ENCODE measurements at places on chromosomes 11 and 22.
A peak's percentile ranks its signal among the peaks of the same experiment; 100 is the strongest.

- DNase-seq, result no peak
Observed at GRCh38 chr11:30919389-30920152, 333.4 kb upstream of the MPPED2 start.

- DNase-seq, result peak; percentile 14
Observed at GRCh38 chr22:38271927-38272372, 860 bp downstream of the TMEM184B start.

DNA sequence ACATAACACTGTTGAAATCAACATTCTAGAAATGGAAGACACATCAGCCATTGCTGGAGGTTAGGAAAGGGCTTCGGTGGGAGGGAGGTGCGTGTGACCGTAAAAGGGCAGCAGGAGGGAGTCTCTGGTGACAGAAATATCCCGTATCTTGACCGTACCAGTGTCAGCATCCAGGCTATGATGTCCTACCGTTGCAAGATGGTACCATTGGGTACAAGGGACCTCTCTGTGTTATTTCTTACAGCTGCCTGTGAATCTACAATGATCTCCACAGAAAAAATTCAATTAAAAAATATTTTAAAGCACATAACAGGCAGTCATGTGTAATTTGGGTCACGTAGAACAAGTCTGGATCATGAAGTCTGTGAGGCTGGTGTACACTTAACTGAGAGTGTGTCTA lies 27.4 kb upstream of the SEPTIN5 start:
- no peak for DNase-seq

GRCh38 chr22:43428521-43428920 lies 16.7 kb downstream of the MPPED1 start:
- no peak for DNase-seq

DNA sequence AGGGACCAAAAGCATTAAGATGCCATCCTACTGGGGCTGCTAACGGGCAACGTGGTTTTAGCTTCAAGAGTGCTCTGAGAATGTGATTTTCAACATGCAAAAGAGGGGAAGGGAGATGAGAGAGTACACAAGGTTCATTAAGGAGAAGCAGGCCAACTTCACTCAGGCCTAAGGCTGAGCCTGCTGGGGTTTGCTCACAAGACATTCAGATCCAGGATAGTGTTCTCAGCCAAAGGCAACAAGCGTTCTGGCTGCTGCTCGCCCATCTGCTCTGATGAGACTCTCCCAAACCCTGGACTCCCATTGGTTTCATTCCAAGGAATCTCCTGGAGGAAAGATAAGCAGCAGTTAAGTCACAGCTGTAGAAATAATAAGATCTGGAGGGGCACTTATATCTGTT lies 23.6 kb upstream of the UPB1 start:
- DNase-seq, result no peak

DNA sequence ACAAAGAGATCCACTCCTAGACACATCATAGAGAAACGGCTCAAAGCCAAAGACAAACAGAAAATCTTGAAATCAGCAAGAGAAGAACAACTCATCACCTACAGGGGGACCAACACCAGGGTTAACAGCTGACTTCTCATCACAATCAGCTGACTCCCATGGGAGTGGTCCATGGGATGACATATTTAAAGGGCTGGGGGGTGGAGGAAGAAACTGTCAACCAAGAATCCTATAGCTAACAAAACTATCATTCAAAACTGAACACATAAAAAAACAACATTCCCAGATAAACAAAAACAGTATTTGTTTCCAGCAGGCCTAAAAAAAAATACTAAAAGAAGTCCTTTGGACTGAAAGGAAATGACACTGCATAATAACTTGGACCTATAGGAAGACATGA lies 86.7 kb downstream of the APOL5 start:
- no peak for DNase-seq

GRCh38 chr11:2862395-2863275 lies 22.9 kb downstream of the CDKN1C start:
- no peak for DNase-seq

GRCh38 chr11:93936460-93936859 lies 84.7 kb upstream of the HEPHL1 start:
- DNase-seq, result no peak

DNA sequence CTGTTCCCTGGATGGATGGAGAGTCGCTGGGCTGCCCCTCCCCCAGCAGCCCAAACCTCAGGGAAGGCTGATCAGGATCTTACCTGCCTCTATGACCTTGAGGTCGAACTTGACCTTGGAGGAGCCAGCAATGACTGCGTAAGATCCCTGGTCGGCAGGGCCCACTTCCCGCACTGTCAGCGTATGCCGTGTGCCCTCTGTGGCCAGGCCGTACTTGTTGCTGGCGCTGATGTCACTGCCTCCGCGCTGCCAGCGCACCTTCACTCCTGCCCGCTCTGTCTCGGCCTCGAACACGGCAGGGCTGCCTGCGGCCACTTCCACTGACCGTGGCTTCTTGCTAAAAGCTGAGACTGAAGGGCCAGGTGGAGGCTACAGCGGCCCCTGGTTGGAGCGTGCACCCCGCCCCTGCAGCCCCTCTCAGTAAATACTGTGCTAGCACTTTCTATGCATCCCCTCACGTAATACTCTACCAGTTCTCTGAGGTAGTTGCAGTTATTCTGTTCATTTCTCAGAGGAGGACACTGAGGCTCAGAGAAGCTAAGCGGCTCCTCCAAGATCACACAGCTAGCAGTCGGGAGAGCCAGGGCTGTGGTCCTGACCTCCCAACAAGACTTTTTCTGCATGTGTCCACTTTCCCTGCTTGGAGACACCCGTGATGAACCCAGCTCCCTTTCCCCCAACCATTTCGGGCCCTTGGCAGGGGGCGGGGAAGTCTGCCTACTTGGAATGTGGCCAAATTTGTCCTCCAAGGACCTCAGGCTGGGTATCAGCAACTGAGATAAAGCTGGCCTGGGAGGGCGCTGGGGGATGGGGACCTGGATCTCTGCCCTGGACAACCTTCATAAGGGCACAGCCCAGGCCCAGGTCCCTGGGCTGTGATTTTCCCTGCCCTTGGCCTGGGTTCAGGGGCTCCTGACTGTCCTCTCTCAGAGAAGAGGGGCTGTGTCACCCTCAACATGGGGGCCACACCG lies 1.1 kb downstream of the MYBPC3 start:
- no peak for DNase-seq

- DNase-seq, result no peak
Observed at GRCh38 chr11:77517226-77517625, 43.3 kb upstream of the PAK1 start.

- no peak for DNase-seq
Observed at GRCh38 chr11:132944569-132944944, 587.7 kb downstream of the OPCML start.

DNA sequence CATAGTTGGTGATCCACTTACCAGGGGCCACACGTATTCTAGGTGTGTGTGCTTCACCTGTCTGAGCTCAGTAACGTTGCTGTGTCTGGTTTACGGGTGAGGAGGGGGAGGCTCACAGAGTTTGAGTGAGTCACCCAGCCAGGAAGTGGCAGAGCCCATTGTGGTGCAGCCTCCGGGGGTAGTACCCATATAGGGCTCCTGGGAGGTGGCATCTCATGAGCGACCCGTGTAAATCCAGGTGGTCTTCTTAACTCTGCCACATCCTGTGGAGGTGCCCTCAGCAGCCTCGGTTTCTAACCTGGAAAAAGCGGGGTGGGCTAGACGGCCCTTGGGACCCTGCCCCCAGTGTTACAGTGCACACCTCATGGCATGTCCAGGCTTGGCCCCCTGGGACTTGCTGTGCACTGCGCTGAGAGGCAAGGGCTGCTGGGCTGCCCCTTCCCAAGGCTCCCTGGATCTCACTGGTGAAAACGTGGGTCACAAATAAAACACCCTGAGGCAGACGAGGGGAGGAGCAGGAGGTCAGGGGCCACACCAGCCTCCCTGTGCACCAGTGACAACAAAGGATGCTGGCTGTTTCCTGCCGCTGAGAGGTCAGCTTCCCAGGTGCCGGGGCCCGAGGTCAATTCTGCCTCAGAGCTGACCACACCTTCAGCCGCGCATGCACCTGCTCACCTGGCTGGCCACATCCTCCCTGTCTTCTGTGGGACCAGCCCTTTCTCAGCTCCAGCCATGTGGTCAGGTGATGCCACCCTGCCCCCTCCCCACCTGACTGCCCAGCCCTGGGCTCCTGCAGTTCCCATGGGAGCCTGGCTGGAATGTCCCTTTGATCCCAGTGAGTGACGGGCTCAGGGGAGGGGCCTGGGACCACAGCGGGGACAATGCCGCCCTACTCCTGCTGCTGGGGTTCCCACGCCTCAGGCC lies 305.1 kb downstream of the CTTN start:
- no peak for DNase-seq

GRCh38 chr22:22930571-22931556 lies 43.2 kb downstream of the IGLL5 start:
- no peak for DNase-seq

- no peak for DNase-seq
Observed at GRCh38 chr11:110903830-110904229, 191.6 kb upstream of the ARHGAP20 start.
